ENCODE measurements at places on chromosomes 6 and 20. TPM values are rescaled to one million over a fixed set of nuclear protein-coding genes. Genes with fewer than 3 reads are reported as not detected.

Gene HMGCLL1
- 0.75 TPM for polyA plus RNA-seq

Gene DUSP15
- 2.9 TPM for polyA plus RNA-seq

Gene HCRTR2
- not detected for polyA plus RNA-seq

Gene PDE7B
- polyA plus RNA-seq = 1.4 TPM

Gene UBE2C
- 11.4 TPM for polyA plus RNA-seq

Gene MPC1
- polyA plus RNA-seq = 25.9 TPM

DNA sequence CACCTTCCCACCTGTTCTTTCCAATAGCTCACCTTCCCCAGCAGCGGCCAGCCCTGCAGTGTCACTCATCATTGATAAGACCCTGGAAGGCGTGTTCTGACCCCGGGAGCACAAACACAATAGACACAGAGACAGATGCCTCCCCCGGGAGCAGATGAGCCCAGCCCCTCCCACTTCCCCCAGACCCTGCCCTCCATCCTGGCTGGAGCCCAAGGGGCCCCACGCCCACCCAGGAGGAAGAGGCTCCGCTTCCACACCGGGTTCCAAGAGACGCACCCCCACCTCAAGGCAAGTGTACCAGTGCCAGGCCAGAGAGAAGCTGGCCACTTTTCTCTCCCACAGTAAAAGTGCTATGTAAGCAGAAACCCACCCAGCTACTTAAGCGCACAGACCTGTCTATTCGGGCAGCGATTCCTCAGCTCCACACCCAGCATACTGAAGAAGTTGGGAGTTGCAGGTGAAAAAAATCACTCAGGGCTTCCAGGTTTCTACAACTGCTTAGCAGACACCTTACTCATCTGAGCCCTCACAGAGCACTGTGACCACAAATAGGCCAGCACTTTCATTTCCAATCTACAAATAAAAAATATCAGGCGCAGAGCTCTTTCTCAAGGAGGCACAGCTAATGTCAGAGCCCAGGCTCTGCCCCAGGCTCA lies 93.4 kb upstream of the NXT1 start:
- no peaks in the 10 kb centered on the region for H3K27me3 ChIP-seq
- no peak for DNase-seq
- no peak overlapping the region for H3K4me3 ChIP-seq
- no peaks in the 10 kb centered on the region for H3K4me1 ChIP-seq
- H3K27ac ChIP-seq = no peak overlapping the region
- H3K36me3 ChIP-seq = no peaks in the 10 kb centered on the region

DNA sequence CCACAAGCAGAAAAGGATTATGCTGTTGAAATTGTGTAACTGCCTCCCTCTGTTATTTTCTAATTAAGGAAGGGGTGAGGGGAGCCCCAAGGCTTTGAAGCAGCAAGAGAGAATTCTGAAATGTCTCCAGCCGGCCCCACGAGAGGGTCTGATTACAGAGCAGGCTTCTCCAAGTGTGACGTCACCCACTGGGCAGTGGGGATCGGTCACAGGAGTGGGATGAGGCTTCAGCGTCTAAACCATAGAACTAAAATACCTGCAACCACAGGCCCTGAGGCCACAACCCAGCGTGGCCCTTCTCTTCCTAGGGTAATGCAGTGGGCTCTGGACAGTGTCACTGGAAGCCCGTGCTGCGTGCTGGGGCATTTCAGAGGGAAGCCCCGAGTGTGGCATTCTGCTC lies 38.6 kb upstream of the APCDD1L start:
- no peak overlapping the region for H3K27ac ChIP-seq
- H3K36me3 ChIP-seq = no peaks in the 10 kb centered on the region
- no peaks in the 10 kb centered on the region for H3K27me3 ChIP-seq
- H3K4me1 ChIP-seq = no peaks in the 10 kb centered on the region

DNA sequence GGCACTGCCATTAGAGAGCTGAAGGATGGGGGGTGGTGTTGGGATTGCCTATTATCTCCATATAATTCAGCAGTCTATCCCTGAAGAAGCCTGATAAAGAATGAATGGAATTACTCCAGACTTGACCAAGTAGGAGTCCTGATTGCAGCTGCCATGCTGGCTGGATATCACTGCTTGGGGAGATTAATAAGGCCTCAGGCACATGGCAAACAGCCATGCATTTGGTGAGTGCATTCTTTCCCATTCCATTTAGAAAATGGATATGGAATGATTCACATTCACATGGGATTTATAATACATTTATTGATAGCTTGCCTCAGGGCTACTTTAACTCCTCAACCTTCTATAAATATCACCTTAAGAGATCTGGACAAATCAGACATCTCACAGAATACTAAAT lies 49.6 kb upstream of the HLA-A start:
- H3K27me3 ChIP-seq = no peaks in the 10 kb centered on the region
- H3K36me3 ChIP-seq = no peaks in the 10 kb centered on the region
- no peak for DNase-seq
- no peak overlapping the region for H3K4me3 ChIP-seq
- no peak overlapping the region for H3K27ac ChIP-seq
- H3K4me1 ChIP-seq = no peaks in the 10 kb centered on the region

GRCh38 chr20:3786126-3786484 lies 435 bp downstream of the CENPB start:
- H3K4me1 ChIP-seq = peaks cover 4% of the 10 kb centered on the region
- H3K4me3 ChIP-seq = peak overlapping the region; percentile 91
- H3K27me3 ChIP-seq = no peaks in the 10 kb centered on the region
- no peaks in the 10 kb centered on the region for H3K36me3 ChIP-seq

- H3K27me3 ChIP-seq = no peaks in the 10 kb centered on the region
- H3K27ac ChIP-seq = peak overlapping the region; percentile 20
- no peaks in the 10 kb centered on the region for H3K36me3 ChIP-seq
- peak overlapping the region; percentile 88 for H3K4me3 ChIP-seq
Measured at GRCh38 chr6:121436960-121437850, 1.8 kb downstream of the GJA1 start.

- H3K4me3 ChIP-seq = no peak overlapping the region
- no peaks in the 10 kb centered on the region for H3K4me1 ChIP-seq
- no peak overlapping the region for H3K27ac ChIP-seq
- no peak for DNase-seq
Measured at GRCh38 chr6:34157236-34157830, 11.4 kb upstream of the GRM4 start.

GRCh38 chr20:37590938-37591490 lies 63.3 kb upstream of the BLCAP start:
- peaks cover 9% of the 10 kb centered on the region for H3K4me1 ChIP-seq
- H3K36me3 ChIP-seq = no peaks in the 10 kb centered on the region
- DNase-seq = no peak
- H3K27me3 ChIP-seq = no peaks in the 10 kb centered on the region

DNA sequence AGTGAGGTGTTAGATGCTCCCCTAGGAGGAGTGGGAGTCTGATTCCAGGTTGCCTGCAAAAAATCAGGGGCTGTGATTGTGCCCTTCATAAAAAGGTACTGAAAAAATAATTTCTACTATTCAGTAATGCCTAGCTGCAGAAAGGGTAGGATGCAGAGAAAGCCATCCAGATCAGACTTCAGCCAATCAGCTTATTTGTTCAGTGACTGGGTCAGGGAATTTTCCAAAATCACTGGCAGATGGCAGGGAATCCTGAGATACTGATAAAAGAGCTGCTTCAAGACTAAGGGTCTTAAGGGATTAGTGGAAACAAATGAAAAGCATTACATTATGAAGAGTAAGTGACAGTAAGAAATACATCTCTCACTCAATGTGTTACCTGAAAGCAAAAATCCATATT lies 42.8 kb upstream of the MTRF1L start:
- H3K4me3 ChIP-seq = no peak overlapping the region
- no peaks in the 10 kb centered on the region for H3K36me3 ChIP-seq
- H3K4me1 ChIP-seq = no peaks in the 10 kb centered on the region
- DNase-seq = no peak

DNA sequence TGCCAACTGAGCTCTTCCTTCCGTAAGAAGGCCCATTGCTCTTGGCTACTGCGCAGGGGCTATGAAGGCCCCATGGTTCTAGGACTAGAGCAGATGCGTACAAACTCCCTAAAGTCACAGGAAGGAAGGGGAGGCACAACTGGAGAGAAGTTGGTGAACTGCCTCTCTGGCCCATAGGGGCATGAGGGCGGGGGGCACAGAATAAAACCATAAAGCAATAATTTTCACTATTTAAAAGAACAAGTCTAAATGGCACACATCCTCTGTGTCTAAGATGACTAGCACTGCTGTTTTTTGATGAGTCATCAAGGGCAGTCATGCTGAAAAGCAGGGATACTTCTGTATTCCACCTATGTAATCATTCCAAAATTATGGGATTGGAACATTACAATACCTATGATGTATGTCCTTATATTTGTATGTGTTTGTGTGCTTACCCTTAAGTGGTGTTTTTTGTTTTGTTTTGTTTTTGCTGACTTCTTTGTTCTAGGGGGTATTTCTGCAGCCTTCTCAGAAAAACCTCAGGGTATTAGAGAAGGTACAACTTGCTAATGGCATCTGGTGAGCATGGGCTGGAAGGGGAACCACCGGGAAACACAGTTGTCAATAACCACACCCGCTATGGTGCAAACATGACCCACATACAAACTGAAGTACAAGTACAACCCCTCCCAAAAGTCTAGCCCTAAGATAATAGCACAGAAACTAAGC lies 36.9 kb downstream of the B4GALT5 start:
- H3K36me3 ChIP-seq = no peaks in the 10 kb centered on the region
- peak overlapping the region; percentile 97 for H3K27ac ChIP-seq
- peaks cover 22% of the 10 kb centered on the region for H3K4me1 ChIP-seq
- no peak overlapping the region for H3K4me3 ChIP-seq

- no peaks in the 10 kb centered on the region for H3K27me3 ChIP-seq
- no peak overlapping the region for H3K27ac ChIP-seq
- no peak overlapping the region for H3K4me3 ChIP-seq
- no peaks in the 10 kb centered on the region for H3K36me3 ChIP-seq
- no peak for DNase-seq
- no peaks in the 10 kb centered on the region for H3K4me1 ChIP-seq
Measured at GRCh38 chr6:108437821-108438220, 122.9 kb upstream of the FOXO3 start.

- H3K27ac ChIP-seq = no peak overlapping the region
- H3K36me3 ChIP-seq = no peaks in the 10 kb centered on the region
- DNase-seq = peak; percentile 40
- peaks cover 10% of the 10 kb centered on the region for H3K4me1 ChIP-seq
- no peaks in the 10 kb centered on the region for H3K27me3 ChIP-seq
- H3K4me3 ChIP-seq = no peak overlapping the region
Measured at GRCh38 chr6:117494283-117494682, 11.8 kb downstream of the DCBLD1 start.

- H3K4me3 ChIP-seq = no peak overlapping the region
- no peaks in the 10 kb centered on the region for H3K4me1 ChIP-seq
- no peak overlapping the region for H3K27ac ChIP-seq
- no peak for DNase-seq
Measured at GRCh38 chr20:50464725-50465650, 45.2 kb upstream of the PTPN1 start.

GRCh38 chr6:39909701-39910100 lies 24.6 kb downstream of the MOCS1 start:
- H3K4me1 ChIP-seq = no peaks in the 10 kb centered on the region
- no peak for DNase-seq
- H3K36me3 ChIP-seq = peaks cover 65% of the 10 kb centered on the region
- no peaks in the 10 kb centered on the region for H3K27me3 ChIP-seq
- no peak overlapping the region for H3K4me3 ChIP-seq
- no peak overlapping the region for H3K27ac ChIP-seq

DNA sequence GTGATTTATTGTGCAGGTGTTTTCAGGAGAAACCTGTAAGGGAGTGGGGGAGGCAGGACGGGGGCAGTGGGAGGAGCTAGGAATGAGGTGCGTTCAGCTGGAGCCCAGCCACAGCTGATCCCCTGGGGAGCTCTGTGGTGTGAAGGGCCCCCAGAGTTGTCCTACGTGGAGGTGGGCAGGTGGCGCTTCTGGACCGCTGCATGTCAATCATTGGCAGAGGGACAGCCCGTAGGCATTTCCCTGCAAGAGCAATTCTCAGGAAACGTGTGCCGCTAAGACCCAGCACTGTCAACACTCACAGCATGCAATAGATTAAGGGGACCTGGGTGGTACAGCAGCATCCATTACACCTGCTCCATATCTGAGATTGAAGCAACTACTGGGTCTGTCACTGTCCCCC lies 88.0 kb downstream of the PRND start:
- H3K27me3 ChIP-seq = no peaks in the 10 kb centered on the region
- H3K4me3 ChIP-seq = no peak overlapping the region
- no peak overlapping the region for H3K27ac ChIP-seq
- no peak for DNase-seq
- no peaks in the 10 kb centered on the region for H3K36me3 ChIP-seq

DNA sequence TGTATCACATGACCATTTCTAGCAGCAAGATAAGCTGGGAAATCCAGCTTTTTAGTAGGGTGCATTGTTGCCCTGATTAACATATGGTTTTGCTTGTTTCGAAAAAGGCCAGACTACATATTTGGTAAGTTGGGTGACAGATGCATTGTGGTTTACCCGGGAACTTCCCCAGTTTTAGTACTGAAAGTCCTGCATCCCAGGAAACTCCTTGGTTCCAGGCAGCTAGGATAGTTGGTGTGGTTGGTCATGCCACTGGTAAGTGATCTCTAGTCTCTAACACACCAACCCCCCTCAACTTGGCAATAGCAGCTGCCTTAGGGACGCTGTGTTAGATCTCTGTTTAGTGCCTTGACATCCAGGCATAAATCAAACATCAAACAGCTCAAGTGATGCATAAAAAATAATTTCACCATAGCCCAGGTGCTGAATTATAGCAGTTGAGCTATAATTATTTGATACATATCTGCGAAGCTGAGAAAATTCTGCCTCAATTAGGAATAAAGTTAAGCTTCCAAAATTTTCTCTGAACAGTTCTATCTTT lies 216.5 kb downstream of the TFAP2C start:
- no peak overlapping the region for H3K27ac ChIP-seq
- H3K4me1 ChIP-seq = no peaks in the 10 kb centered on the region
- no peaks in the 10 kb centered on the region for H3K27me3 ChIP-seq
- H3K4me3 ChIP-seq = no peak overlapping the region
- no peaks in the 10 kb centered on the region for H3K36me3 ChIP-seq

DNA sequence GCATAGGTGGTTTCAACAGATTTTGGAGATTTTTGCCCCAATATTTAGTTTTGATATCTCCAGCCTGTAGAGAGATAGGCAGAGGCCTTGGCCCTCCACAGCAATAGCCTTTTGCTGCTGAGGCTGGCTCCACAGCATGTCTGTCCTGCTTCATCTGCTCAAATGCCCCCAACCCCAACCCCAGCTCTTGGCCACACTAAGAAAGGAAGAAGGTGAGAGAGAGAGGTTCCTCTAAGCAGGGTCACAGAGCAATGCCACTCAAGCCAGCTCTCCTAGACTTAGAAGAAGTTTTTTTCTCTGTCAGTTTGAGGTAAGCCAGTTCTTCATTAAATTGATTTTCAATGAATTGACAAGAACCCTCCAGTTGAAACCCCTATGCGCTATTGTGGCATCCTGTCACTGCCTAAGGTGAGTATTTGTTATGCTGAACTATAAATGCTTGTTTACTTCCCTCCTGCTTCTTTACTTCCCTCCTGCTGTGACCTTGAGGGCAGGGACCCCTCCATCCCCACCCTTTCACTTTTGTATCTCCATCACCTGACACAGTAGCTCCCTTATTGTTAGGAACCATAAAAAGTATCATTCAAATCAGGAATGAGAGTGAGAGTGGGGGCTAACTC lies 366.2 kb upstream of the CNR1 start:
- no peaks in the 10 kb centered on the region for H3K36me3 ChIP-seq
- H3K27me3 ChIP-seq = no peaks in the 10 kb centered on the region
- no peak overlapping the region for H3K4me3 ChIP-seq
- no peak overlapping the region for H3K27ac ChIP-seq
- no peak for DNase-seq

- no peaks in the 10 kb centered on the region for H3K36me3 ChIP-seq
- no peaks in the 10 kb centered on the region for H3K27me3 ChIP-seq
- H3K4me3 ChIP-seq = no peak overlapping the region
Measured at GRCh38 chr20:9758752-9759151, 80.1 kb downstream of the PAK5 start.

- no peaks in the 10 kb centered on the region for H3K27me3 ChIP-seq
- DNase-seq = no peak
- no peak overlapping the region for H3K4me3 ChIP-seq
- H3K36me3 ChIP-seq = peaks cover 6% of the 10 kb centered on the region
- H3K4me1 ChIP-seq = no peaks in the 10 kb centered on the region
Measured at GRCh38 chr6:5506149-5506548, 244.8 kb downstream of the FARS2 start.
